Activated naive CD4-positive, alpha-beta T cell treated with anti-CD3 and anti-CD28 coated beads, Interleukin-2, amount 50 U/mL, for 16 hours (primary cell): ENCODE measurements at places on chromosomes 7 and 10.

DNA sequence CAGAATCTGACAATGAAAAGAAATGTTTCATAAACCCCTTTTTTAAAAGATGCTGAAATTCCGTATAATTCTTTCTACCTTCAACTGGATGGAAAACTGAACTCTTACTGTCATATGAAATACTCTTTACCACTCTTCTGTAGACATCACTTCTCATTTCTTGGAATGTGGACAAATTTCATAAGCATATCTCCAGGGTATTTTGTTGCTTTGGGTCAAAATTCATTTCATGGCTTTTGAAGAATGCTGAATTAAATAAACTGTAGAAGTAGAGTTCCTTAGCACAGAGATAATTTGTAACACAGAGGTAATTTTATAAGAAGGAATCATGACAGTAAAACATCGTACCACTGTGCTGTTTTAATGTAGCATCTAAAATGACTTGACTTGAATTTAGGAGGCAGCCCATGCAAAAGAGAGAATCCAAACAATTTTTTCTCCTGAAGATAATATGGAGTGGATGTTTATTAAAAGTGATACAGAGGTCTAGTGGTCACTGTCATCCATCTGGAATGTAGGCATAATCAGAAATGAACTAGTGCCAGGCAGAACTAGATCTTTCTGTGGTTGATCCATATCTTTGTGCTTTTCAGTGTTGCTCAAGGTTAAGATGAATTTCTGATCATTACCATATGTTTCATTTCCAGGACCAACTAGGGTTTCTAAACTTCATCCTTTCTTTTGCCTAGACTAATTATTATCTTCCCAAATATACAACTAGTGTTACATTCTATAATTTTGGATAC, 492.0 kb downstream of the KIF20B start:
- no peak for DNase-seq

DNA sequence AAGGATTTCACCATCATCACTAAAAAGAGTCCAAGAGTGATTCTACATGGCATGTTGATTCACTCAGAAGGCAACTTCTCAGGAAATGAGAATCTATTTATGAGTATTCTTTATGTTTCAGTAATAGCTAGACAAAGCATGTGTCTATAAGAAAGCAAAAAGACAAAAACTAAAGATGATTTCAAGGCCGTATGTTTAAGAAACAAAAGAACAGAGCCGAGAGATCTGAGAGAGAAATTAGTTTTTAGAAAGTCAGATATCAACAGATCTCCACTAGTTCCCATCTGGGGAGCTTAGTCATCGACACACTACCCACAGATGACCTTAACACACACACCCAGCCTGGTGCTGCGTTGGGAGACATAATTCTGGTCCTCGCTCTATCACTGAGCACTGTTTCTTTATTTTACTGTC, 21.0 kb downstream of the PIP4K2A start:
- DNase-seq, result peak; percentile 27

DNA sequence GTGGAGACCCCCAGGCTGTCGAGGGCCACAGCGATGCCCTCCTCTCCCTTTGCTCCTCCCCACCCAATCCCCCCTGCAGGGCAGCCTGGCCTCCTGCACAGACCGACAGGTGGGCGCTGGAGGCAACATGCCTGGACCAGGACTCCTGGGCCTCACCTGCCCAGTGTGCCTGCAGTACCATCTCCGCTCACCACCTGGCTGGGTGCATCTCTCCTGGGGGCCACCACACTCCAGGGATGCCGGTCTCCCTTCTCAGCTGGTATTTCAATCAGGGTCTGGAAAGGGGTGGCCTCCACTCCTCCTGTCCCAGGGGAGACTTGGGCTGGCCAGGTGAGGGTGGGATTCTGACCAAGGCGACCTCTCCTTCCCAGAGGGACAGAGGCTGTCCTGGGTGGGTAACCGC, 17.2 kb upstream of the CFAP46 start:
- DNase-seq, result no peak

DNA sequence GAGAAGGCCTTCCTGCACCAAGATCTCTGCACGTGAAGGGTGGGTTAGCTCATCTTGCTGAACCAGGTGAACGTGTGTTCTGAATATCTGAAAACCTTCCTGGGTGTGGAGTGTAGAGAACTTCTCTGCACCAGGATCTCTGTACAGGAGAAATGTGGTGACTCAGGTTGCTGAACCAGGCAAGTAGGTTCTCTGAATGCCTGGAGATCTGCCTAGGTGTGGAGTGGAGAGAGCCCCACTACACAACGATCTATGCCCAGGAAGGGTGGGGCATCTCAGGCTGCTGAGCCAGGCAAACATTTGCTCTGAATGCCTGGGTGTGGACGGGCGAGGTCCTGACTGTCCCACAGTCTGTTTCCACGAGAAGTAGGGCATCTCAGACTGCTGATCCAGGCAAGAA, 1002.3 kb upstream of the KCND2 start:
- no peak for DNase-seq

DNA sequence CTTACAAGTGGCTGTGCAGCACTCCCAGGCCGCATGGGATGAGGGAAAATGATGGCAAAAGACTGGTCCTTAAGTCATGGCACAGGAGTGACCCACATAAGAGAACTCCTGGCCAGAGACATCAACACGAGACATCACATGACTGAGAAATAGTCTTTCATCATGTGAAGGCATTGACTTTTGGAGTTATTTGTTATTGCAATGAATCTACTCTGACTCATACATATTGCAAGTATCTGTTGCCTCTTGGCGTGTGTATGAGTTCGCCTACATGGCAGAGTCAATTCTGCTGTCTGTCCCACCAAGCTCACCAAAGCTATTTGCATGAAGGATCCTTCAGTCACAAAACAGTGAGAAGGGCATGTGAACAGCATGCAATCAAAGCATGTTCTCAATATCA, 59.7 kb upstream of the HABP2 start:
- no peak for DNase-seq

GRCh38 chr7:88396295-88396947, 89.7 kb upstream of the STEAP4 start:
- no peak for DNase-seq

DNA sequence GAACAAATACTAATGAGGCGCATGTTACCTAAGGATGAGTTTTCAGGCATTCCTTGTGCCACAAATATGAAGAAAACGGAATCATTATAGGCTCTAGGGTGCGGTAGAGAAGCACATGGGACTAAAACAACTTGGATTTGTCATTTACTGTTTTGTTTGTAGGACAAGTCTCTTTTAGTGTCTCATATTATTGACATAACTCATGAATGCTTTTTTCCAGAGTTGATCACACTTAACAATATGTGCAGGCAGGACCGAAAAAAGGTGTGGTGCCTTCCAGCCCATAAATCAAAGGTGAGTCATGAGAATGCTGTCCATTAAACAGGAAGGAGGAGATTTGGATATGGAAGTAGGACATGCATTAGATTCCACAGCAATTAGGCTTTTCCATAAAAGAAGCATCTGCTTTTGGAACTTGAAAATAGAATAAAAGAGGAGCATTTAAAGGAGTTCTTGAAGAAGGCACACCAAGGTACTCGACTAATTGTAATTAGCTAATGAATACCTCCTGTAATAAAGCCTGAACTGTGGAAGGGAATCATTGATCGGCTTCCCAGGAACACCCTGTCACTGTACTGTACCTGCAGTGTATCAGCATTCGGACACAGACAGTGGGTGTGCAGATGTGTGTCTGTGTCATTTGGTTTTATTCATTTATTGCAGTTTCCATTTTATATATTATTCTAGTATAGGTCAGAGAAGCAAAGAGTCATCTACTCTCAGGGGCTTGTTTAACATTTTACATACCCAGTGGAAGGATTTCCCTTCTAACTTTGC, 119.7 kb upstream of the KLF14 start:
- no peak for DNase-seq

GRCh38 chr7:158472596-158472995, 115.0 kb downstream of the PTPRN2 start:
- no peak for DNase-seq

DNA sequence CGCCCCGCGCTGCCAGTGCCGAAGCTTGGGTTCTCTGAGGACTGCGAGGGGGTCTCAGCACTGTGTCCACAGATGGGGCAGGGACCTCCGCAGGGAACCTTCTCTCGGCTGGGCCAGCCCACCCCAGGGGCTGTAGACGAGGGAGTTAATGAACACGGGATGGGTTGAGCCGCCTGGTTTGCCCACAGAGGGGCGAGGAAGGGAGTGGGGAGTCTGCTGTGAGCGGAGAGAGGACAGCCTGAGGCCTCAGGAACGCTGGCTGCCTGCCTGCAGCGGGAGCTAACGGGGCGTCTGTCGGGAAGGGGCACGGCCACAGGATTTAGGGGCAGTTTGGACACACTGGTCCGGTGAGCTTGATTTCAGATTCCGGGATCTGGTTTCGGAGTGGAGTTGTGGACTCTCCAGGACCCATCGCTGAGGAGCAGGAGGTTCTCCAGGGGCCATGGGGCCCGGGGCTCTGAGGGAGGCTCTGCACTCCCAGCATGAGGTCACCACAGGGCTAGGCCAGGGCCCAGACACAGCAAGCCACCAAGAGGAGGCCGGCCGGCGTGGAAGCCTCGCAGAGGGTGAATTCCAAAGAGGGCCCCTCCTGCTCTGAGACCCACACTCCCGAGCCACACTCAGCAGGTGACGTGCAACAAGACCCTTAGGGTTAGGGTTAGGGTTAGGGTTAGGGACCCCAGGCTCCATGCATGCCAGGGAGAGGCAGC, 19.0 kb upstream of the FAM20C start:
- no peak for DNase-seq

- DNase-seq, result no peak
These were observed 31.4 kb upstream of the PDCD4 start for GRCh38 chr10:110840225-110840922.

DNA sequence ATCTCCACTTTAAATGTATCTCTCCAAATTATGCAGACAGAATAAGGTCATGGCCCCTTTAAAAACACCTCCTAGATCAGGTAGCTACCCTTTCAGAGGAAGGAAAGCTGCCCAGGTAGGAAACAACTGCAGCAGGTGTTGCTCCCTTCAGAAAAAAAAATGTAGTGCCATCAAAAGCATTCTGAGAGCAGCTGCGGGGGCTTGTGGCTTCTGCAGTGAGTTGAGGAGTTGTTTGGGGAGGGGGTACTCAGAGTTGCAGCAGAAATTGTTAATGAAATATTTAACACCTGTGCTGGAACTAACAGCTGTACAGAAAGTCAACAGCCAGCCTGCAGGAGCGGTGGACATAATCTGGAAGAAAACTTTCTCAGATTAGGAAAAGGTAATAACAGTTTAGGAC, 24.0 kb downstream of the CDHR3 start:
- DNase-seq, result no peak

DNA sequence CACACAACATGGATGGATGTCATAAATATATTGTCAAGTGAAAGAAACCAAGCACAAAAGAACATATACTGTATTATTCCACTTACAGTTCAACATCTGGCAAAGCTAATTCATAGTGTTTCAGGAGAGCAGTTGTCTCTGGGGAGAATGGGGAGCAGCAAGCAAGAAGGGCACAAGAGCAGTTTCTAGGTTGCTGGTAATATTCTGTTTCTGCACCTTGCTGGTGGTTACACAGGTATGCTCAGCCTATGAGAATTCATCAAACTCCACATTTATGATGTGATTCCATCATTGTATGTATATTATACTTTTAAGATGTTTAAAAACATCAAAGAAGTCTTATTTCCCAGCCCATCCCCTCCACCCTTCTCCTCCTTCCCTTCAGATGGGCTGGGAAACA, 18.1 kb upstream of the PALS2 start:
- no peak for DNase-seq

- no peak for DNase-seq
These were observed 19.6 kb upstream of the SEPTIN7 start for GRCh38 chr7:35781200-35781701.

GRCh38 chr10:124688889-124689670, 55.1 kb downstream of the FAM53B start:
- DNase-seq, result peak; percentile 49
